Left lobe of liver (tissue), 2 donors: ENCODE measurements at places on chromosomes 7 and 10. TPM values are rescaled to one million over a fixed set of nuclear protein-coding genes. Genes with fewer than 3 reads are reported as not detected.

TMEM176B gene
- 906 TPM for total RNA-seq

ARID5B gene
- total RNA-seq, result 3.8 TPM

AEBP1 gene
- total RNA-seq, result 9.4 TPM

C10orf90 gene
- total RNA-seq, result 0.18 TPM

ITGB8 gene
- 1.3 TPM for total RNA-seq

PTCD1 gene
- total RNA-seq, result 2.3 TPM

UPK3BL2 gene
- 8.5 TPM for total RNA-seq

GRCh38 chr10:30752481-30752881, 122.9 kb upstream of the LYZL2 start:
- no peak for DNase-seq

GRCh38 chr10:122294511-122295450, 23.7 kb downstream of the BTBD16 start:
- peak; percentile 27 for DNase-seq

- no peak for DNase-seq
Observed at GRCh38 chr7:95476072-95476847, 9.5 kb upstream of the ASB4 start.

GRCh38 chr7:118753479-118753878, 529.0 kb downstream of the ANKRD7 start:
- DNase-seq, result no peak

- DNase-seq, result no peak
Observed at GRCh38 chr7:141153231-141153630, 79.4 kb downstream of the TMEM178B start.

GRCh38 chr7:11792166-11792565, 39.8 kb downstream of the THSD7A start:
- DNase-seq, result no peak

DNA sequence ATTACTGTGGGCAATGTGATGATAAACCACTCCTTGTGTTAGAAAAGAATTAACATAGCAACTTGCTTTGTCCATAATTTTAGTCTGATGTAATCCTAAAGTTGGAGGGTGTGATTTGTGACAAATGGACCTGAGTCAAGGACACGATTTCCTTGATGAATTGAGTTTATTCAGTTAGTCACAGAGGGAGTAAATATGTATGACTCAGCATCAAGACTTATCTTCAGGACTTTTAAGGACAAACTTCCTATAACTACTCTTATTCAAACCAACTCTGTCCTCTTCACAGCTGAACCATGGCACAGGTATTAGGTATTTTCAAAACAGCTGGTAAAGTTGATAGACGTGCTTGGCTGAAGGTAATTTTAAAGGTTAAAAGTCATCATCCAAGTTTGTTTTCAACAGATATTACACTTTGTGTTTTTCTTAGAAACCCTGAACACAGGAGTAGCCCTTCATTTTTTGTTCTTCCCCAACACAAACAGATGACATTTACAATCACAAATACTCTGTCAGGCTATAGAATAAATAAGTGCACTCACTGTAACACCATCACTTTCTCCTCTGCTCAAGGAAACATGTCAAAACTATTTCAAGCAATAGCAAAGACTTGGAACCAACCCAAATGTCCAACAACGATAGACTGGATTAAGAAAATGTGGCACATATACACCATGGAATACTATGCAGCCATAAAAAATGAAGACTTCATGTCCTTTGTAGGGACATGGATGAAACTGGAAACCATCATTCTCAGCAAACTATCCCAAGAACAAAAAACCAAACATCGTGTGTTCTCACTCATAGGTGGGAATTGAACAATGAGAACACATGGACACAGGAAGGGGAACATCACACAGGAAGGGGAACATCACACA, 54.5 kb downstream of the COA1 start:
- DNase-seq, result no peak

DNA sequence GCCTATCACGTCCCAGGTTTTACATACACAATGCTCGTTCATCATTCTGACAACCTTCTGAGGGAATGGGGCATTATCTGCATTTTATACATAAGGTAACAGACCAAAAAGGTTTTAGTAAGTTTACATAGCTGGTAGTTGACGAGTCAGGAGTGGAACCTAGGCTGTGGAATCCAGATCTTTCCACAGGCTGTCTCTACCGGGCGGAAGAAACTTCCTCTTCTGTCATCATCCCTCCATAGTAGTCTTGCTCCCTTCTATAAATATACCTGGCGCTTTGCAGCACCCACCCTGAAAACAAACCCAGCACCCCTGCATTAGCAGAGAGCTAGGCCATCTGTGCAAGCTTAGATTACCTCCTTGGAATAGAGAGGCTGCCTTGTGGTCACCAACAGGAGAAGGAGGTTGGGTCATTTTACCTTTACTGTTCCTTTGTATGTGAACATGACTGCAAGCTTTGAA, 1.3 kb downstream of the TSPAN13 start:
- DNase-seq, result no peak

DNA sequence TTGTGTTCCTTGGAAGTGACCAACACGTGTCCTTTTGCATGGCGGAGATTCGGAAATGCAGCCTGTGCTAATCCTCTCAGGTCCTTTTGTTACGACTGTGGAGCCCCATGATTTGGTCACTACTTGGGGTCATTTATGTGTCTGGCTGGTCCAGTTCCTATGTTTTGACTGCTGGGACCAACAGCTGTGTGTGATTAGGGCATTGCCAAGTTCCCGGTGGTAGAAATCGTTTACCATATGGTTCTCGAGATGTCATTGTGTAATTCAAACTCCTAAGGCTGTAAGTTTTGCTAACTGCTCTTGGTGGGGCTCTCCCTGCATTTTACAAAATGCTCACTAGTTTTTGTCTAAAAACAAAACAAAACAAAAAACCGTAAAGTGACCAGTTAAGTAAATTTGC, 62.0 kb downstream of the CCNY start:
- no peak for DNase-seq

DNA sequence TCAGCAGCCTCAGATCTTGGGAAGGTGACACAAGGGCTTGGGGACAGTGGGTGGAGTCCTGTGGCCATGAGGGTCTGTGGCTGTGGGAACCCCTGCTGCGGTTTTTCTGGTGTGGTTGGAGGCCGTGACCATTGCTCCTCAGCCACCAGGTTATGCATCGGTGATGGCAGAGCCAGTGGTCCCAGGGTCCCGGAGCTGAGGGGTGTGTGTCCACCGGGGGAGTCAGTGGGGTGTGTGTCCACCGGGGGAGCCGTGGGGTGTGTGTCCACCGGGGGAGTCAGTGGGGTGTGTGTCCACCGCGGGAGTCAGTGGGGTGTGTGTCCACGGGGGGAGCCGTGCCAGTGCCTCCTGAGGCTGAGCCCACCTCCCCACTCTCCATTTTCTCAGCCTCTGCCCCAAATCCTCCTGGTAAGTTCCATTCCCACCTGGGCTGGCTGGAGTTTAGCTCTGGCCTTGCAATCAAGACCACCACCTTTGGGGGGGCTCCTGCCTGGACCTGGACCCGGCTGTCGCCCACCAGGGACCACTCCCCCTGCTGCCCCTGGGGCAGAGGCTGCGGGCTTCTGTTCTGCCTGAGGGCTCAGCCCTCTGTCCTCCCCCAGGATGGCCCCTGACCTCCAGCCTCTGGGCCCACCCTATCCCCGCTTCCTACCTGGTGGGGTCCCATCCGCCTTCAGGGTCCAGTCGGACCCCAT, 143.5 kb downstream of the ELFN1 start:
- no peak for DNase-seq

DNA sequence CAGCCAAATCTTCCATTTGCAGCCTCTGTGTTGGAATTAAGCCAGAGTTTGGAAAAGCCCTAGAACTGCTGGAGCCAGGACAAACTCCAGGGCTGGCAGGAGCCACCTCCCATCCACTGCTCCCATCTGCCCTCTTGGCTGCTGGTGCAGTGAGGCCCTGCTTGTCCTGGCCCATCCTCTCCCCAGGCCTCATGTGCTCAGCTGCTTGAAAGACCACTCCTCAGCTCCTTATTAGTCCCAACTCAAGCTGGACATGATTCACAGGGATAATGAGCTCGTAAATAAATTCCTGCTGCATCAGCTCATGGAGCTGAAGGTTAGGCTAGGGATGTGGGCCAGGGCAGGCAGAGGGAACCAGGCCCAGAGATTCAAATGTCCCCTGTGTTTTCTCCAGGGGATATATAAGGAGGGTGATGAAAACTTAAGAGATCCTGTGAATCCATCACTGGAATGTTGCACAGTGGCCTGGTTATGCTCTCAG, 282.8 kb downstream of the RPS24 start:
- DNase-seq, result peak; percentile 55

- no peak for DNase-seq
Observed at GRCh38 chr7:1893036-1893435, 223.0 kb downstream of the ELFN1 start.

DNA sequence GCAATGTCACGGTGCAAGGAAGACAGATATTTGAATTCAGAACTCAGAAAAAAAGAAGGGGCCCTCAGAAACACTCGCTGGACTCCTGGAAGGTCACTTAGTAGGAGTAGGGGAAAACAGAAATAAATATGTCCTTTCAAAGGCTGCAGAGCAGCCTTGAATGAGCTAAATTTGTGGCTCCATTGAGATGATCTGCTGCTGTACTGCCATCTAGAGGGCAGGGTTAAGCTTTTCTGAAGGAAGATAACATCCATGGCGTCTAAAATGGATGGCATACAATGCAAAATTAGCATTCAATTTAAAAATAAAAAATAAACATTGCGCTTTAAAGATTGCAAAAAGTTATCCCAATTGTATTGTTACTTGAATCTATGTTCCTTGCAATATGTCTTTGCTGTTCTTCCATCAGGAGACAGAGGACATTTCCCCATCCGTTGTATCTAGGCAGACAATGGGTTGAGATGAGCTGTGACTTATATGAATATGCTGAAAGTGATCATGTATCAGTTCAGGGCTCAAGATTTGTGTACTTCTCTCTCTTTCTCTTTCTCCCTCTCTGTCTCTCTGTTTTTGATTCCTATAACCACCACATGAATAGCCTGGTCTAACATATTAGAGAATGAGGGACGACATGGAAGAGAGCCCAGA, 642.2 kb downstream of the SH2D4B start:
- no peak for DNase-seq

DNA sequence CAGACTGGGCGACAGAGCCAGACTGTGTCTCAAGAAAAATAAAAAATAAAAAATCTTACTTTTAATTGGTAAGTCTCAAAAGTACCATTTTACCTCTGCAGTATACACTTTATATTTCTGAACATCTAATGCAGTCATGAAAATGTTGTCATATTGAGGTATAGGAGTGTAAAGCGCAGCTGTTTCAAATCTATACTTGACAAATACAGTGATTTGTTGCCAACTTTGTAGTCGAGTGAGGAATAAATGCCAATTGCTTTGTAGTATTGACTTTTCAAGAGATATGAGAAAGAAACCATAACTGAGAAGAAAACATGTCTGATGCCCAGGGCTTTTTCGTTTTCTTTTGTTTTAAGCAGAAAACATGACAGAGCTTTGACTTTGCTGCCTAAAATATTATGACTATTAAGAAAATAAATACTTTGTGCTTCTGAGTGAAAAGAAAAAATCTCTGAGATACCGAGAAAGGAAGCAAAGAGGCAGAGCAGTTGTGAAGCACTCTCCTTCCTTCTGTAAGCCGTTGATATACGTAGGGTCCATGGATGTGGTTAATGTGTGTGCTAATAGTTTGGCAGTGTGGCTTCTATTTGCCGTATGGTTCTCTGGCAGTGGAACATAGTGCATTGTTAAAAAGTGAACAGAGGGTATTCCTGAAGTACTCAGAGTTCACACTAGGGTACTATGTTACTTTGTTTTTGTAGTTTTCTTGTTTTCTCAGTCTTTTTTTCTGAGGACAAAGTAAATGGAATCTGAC, 38.2 kb downstream of the AVL9 start:
- DNase-seq, result no peak

- no peak for DNase-seq
Observed at GRCh38 chr7:23350466-23350865, 51.3 kb downstream of the MALSU1 start.

- DNase-seq, result no peak
Observed at GRCh38 chr10:11209830-11210181, 192.1 kb downstream of the CELF2 start.

- no peak for DNase-seq
Observed at GRCh38 chr10:52659085-52659484, 113.5 kb downstream of the MBL2 start.

DNA sequence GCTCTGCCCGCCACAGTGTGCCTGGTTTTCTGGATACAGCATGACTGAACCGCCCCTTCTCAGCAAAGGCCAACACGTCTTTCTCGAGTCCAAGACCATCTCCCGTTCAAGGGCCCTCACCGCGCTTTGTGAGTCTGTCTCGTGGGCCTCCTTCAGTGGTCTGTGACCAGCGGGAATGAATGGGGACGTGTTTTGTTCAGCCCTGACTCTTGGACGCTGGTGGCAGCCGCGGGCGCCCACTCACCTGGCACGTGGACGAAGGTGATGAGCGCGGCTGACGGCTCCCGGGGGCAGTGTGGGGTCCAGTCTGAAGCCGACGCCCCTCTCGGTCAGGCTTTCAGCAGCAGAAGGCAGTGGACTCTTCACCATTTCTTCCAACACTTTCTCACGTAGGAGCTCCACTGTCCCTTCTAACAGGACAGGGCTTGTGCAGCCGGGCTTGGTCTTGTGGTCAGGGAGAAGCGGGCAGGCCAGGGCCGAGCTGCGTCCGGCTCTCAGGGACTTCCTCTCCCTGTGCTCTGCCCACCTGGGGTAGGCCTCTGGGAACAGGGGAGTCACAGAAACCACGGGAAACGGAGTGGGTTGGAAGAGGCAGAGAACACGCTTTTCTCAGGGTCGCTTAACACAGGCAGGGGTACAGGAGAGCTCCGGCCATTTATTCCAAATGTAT, 30.4 kb downstream of the AMZ1 start:
- DNase-seq, result no peak

- no peak for DNase-seq
Observed at GRCh38 chr10:31515819-31516402, 196.9 kb downstream of the ZEB1 start.

DNA sequence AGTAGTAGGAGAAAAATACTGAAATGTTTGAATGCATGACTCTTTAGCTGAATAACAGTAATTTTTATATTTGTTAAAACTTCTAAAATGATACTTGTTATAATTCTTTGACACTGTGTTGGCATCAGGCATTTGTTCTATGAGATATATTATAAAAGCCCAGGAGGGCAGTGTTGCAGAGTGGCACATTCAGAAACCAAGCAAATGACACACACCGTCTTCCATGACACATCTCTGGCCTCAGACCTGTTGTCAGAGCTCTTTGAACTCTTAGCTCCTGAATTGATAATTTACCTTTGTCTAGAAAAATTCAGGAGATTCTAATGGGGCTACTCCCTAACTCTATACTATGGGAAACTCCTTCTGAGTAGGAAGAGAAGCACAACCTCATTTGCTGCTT, 62.4 kb upstream of the MDFIC start:
- no peak for DNase-seq

GRCh38 chr10:44975431-44976331, 2.9 kb downstream of the DEPP1 start:
- no peak for DNase-seq

- DNase-seq, result no peak
Observed at GRCh38 chr10:110414548-110415309, 83.0 kb upstream of the DUSP5 start.

GRCh38 chr7:74082770-74083116, 861 bp upstream of the LIMK1 start:
- no peak for DNase-seq
